SK-N-DZ (cell line): ENCODE measurements at places on chromosomes 2 and 18.

DNA sequence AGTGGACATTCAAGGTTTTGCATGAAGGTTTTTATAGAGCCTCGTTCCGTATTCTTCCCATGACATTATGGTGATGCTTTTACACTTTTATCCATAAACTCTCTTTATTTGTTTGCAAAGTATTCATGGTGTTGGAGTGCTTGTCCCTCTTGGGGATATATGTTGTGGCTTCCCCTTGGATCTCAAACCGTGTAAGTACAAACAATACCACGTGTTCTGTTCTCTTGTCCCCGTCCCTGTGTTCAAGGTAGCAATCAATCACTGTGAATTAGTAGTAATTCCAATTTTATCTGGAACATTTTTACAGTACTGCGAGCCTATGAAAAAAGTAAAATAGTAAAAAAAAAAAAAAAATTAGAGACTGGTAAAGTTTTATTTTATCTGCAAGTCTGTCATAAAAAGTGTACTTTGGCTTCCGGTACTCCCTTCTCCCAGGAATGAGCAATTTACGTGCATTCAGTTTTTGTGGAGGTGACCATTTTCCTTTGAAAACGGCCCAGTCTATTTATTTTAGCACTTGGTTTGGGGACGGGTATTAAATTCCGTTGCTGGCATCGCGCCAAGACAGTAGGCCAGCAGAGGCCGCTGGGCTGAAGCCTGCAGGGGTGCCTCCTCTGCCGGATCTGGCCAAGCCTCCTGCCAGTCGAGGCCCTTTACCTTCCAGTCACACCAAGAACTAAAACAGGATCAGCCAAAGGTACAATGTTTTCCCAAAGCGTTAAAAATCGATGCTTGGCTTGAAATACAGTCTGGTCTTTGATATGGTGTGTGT, 175.7 kb downstream of the SOCS6 start:
- DNase-seq = peak; percentile 84

DNA sequence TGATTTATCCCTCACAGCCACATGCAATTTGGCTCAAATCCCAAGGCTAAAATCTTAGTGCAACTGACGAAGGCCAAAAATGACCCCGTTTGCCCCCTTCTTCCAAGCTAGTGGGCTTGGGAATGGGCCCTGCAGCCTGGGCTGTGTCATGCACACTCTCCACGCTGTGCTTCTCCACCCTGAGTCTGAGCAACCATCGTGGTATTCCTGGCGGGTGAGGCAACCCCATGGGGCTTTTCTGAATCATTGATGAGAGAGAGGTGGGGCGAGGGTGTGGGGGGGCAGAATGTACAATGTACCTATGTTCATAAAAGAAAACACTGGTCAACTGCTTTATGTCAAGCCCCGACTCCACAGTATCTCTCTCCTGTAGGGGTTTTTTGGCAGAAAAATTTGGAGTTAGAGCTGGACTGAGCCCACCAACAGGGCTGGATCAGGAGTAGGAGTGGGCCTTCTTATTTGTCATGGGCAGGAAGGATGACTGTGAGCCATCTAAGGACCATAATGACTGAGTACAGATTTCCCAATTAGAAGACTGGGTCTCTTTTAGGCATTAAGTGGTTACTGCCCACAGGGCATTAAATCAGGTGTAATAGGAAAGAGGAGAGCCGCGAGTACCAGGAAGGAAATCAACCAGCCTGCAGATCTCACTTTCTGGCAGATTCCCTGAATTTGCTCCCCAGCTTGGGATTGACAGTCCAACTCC, 8.9 kb downstream of the SULT1C2 start:
- no peak for DNase-seq

GRCh38 chr2:137938204-137938603, 26.1 kb upstream of the HNMT start:
- no peak for DNase-seq

GRCh38 chr2:181774685-181775084, 94.4 kb upstream of the NEUROD1 start:
- no peak for DNase-seq

DNA sequence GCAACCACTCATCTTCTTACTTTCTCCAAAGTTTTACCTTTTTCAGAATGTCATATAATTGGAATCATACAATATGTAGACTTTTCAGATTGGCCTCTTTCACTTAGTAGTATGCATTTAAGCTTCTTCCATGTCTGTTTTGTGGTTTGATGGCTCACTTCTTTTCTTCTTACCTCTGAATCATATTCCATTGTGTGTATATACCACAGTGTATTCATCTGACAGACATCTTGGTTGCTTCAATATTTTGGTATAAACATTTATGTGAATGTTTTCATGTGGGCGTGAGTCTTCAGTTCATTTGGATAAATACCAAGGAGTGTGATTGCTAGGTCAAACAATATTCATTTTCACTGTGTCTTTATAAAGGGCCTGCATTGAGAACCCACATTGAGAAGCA, 136.1 kb upstream of the NOSTRIN start:
- no peak for DNase-seq

- DNase-seq = no peak
These were observed 87.6 kb downstream of the ACKR3 start for GRCh38 chr2:236657215-236657614.

GRCh38 chr2:70670202-70670601, 97.8 kb downstream of the ADD2 start:
- DNase-seq = no peak

- DNase-seq = peak; percentile 23
These were observed 203.3 kb downstream of the TCF4 start for GRCh38 chr18:55384551-55385275.

GRCh38 chr2:65834771-65835475, 402.5 kb upstream of the SPRED2 start:
- no peak for DNase-seq

DNA sequence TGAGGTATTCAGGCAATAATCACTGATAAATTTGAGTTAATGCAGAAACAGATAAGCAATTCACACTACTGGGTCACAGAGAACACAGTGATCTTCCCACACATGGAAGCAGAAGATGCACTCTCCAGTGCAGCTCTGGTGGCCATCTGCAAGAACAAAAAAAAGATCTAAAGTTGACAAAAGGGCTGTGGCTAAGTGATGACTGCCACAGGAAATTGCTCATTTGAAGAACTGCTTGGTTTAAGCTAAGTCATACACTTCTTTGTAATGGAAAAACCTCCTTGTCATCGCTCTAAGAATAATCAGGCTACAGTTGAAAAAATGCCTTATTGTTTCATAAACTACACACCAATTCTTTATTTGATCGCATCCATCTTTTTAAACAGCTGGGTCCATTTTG, 115.1 kb downstream of the DTNB start:
- DNase-seq = no peak

DNA sequence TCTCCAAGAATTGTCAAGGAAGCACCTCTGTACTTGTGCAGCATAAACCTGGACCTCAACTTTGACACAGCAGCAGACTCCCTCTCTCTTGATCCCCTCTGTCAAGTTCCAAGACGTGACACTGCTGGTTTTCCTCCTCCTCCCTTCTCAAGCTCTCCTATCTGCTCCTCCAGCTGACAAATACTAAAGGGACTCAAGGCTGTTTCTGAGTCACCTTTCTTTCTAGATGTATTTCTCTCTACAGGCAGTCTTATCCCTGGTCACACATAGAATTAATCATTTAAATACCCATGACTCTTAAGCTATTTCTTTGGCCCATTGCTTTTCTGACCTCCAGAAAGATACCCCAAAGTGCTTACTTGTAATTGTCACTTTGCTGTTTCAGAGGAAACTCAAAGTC, 53.5 kb downstream of the SEPTIN10 start:
- no peak for DNase-seq

- no peak for DNase-seq
These were observed 1042.9 kb upstream of the ACVR2A start for GRCh38 chr2:146801886-146802285.
